ENCODE measurements at places on chromosomes 1 and 21.

- DNase-seq: no peak
Measured at GRCh38 chr1:241849345-241849695, 1.3 kb downstream of the EXO1 start.

GRCh38 chr1:198860371-198860770 is 221.5 kb downstream of the PTPRC start:
- no peak for DNase-seq

- DNase-seq: no peak
Measured at GRCh38 chr1:110060034-110060661, 10.3 kb downstream of the ALX3 start.

DNA sequence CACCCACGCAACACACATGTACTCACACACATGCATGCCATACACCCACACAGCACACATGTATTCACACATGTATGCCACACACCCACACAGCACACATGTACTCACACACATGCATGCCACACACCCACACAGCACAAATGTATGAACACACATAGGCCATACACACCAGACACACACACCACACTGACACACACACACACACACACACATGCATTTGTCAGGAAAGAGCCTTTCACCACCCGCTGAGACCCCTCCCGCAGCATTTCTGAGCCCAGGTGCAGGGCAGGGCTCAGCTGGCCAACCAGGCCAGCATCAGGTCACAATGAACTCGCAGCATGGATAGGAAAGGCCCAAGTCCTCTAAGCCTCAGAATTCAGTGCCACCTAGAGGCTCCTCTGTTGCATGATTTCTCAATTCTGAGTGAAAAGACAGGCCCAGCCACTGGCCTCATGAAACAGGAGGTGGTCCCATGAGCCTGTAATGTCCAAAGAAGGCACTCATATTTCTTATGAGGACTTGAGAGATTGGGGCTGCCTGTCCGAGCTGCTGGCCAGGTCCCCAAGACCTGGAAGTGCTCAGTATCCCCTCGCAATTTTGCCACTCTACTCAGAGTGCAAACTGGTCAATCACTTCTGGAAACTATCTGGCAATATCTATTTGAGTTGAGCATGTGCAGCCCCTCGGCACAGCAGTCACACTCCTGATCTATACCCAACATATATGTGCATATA is 57.3 kb downstream of the PSMG1 start:
- DNase-seq: no peak

GRCh38 chr1:158101927-158102326 is 78.8 kb upstream of the CD1D start:
- DNase-seq: no peak

GRCh38 chr21:32888971-32889370 is 117.4 kb upstream of the PAXBP1 start:
- no peak for DNase-seq

- DNase-seq: no peak
Measured at GRCh38 chr21:20270365-20271055, 727.7 kb upstream of the NCAM2 start.

- DNase-seq: no peak
Measured at GRCh38 chr1:109046671-109047070, 4.8 kb upstream of the WDR47 start.

GRCh38 chr1:46605232-46605631 is 1.2 kb upstream of the MKNK1 start:
- no peak for DNase-seq

- DNase-seq: no peak
Measured at GRCh38 chr1:63611231-63611630, 18.0 kb downstream of the PGM1 start.

GRCh38 chr1:194734970-194735369 is 1548.6 kb upstream of the B3GALT2 start:
- DNase-seq: no peak

DNA sequence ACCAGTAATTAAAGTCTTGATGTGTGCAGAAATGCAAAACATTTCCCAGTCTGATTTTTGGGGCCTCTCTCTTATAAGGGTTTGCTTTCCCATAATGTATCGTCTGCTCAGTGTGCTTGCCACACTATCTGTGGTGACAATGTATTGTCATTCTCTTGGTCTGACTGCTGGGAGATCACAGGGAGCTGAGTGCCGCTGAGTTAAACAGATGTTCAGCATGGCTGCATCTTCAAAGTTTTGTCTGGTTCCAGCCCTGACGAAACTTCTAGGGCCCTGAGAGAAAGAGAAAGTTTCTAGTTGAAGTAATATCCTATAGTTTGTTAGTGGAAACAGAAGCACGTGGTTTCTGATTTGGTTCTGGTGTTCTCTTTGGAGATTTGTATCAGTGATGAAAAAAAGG is 42.6 kb downstream of the DNM3 start:
- DNase-seq: no peak

Data from AG09309 (cell line).